ENCODE measurements at places on chromosomes 5 and 9. TPM values are rescaled to one million over a fixed set of nuclear protein-coding genes. Genes with fewer than 3 reads are reported as not detected.

The UAP1L1 gene
- 16.2 TPM for total RNA-seq

The PCDHB6 gene
- 0.16 TPM for total RNA-seq

The FAXDC2 gene
- 18.4 TPM for total RNA-seq

The POLR3G gene
- 2.7 TPM for total RNA-seq

The DEPDC1B gene
- 1.0 TPM for total RNA-seq

Measured in bronchial smooth muscle cell (primary cell).